ENCODE measurements at places on chromosomes 5 and 9.

DNA sequence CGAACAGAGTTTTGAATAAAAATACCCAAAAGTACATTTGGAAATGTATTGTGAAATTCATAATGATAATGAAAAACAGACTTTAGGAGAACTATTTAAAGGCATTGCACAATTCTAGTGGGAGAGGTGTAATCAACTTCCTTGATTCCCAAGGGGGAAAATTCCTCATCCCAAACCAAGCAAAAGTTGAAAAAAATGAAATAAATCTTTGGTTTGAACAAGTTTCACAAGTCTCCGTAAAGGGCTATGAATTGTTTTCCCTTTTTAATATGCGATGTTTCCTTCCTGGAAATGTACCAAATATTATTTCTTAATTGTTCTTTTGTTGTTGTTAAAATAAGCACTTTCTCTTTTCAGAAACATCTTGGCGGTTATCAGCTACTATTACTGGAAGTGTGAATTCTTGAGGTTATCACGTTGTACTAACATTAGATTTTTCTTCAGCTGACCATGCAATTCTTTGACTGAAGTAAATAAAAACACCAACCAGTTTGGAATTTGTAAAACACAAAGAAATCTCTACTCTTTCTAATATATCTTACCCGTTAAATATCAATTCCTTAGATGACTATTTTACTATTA, 59.3 kb downstream of the SVEP1 start:
- DNase-seq: no peak

DNA sequence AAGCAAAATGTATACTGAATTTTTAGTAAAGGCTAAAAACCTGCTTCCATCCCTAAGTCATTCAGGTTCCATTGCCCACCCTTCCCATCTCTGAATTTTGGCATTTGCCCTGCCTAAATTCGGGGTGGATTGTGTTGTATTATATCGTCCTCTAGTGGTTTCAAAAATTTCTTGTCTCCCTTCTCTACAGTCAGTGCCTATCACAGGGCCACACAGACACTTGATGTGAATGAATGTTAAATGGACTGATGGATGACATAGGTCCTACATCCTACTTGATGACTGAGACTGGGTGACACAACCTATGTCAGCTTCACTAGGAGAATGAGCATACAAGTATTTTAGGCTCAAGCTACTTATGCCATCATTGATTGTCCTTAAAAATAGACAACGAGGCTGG, 45.6 kb upstream of the SLC30A5 start:
- no peak for DNase-seq

GRCh38 chr9:92206488-92206887, 87.0 kb downstream of the IARS1 start:
- peak; percentile 11 for DNase-seq

- DNase-seq: no peak
These were observed 117.8 kb upstream of the MINAR2 start for GRCh38 chr5:129630101-129630500.

- DNase-seq: no peak
These were observed 10.8 kb upstream of the TTC39B start for GRCh38 chr9:15317836-15318235.

GRCh38 chr5:53200306-53200705, 90.7 kb upstream of the MOCS2 start:
- peak; percentile 37 for DNase-seq

- peak; percentile 23 for DNase-seq
These were observed 153.6 kb upstream of the ELL2 start for GRCh38 chr5:96115147-96115807.

DNA sequence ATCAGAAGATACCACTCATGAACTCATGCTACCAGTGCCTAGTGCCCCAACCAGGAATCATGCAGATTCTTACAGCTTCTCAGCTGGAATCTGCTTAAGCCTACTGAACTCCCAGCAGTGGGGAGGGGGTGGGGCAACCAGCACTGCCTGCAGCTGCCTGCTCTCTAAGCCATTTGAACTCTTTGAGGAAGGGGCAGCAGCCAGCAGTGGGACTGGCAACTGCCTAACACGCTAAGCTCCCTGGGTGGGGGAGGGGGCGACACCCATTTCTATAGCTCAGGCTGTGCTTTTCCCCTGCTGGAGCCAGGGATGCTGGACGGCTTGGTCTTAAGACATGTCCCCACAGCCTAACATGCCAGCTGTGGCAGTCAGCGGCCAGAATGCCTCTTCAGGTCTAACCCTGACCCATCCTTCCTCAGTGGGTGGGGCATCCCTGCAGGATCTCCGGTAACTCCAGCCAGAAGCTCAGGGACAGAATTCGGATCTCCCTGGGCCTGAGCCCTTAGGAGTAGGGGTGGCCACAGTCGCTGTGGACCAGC, 889.7 kb downstream of the CDH9 start:
- no peak for DNase-seq

DNA sequence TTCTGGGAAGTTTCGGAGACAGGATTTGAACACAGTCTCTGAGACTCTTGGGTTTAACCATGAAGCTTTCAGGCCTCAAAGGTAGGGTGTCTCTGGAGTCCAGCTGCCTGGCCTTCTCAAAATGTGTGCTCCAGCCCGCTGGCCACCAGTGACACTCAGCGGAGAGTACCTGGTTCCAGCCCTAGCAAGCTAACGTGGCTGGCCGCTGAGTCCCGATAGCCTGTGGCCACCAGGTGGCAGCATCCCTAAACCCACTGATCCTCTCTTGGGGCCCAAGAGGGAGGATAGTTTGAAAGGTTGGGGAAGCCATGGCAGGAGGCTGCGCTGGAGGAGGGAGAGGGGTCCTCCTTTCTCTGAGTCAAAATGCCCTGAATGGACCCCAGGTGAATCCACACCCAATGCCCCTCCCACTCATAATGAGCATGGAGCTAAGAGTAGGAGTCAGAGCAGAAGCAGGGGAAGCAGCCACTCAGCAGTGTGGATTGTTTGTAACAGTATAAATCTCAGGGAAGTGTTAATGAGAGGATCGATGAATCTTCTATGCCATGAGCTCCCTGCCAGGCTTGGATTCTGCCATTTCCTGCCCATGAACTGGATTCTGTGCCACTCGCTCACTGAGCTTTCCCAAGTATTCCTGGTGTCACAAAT, 5.4 kb upstream of the TIFAB start:
- DNase-seq: peak; percentile 79

GRCh38 chr5:174777583-174777982, 53.2 kb downstream of the MSX2 start:
- no peak for DNase-seq

DNA sequence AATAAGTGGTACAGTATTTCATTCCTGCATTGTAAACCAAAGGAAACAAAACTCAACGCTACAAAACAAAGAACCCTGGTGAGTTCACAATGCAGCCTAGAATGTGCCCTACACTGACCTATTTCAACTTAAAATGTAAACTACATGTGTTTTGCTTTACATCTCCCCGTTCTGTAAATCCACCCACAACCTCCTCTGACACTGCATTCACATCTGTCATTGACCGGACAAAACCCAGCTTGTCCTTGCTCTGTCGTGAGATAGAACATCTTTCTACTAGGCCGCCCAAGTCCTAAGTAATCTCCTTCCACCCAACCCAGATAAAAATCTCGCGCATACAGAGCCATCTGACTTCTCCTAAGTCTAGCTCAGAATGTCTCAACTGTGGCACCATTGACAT, 6.1 kb upstream of the VLDLR start:
- no peak for DNase-seq

DNA sequence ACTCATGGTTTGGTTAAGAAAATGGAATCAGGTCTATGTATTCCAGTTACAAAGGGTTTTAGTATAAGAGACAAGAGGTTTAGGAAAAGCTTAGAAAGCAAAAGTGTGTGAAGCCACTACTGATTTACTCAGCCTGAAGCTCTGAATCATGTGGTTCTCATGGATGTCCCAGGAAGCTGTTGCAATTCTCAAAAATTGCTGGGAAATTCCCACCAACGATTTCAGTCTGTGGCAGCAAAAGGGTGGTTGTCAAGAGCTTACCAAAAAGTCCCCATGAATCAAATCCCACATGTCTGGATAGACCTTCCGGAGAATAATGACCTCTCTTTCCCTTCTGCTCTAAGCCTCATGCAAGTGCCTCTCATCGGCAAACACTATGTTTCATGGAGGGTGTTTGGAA, 929.9 kb downstream of the TLE4 start:
- no peak for DNase-seq

DNA sequence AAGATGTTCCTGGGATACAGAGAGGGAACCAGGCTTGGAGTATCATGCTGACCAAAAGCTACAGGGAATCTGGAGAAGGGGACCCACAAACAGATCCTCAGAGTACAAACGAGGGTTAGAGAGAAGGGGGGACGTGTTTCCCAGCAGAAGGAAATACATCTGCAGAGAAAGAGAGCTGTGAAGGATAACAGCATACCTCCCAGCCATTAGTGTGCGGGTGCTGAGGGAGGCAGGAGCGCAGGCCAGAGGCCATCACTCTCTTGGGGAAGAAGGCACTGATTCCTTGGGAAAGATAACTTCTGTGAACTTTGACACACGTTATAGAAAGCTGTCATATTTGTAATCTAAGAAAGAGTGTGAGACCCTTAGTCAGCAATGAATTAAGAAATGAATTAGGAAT, 96.9 kb downstream of the KCNN2 start:
- no peak for DNase-seq

DNA sequence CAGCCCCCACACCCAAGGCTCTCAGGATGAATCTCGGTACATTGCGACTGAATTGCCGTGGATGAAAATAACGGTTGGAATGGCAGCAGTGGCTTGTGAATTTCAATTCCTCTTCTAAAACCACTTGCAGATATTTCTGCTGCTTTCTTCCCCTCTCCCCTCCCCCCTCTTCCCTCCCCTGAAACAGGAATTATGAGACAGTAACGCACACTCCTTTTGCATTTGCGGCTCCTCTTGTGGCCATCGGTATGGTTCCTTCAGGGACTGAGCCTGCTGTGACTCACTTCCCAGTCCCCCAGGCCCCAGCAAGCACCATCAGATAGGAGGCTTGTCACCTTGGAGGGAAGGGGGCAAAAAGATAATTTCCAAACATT, 9.7 kb downstream of the DCANP1 start:
- DNase-seq: no peak

DNA sequence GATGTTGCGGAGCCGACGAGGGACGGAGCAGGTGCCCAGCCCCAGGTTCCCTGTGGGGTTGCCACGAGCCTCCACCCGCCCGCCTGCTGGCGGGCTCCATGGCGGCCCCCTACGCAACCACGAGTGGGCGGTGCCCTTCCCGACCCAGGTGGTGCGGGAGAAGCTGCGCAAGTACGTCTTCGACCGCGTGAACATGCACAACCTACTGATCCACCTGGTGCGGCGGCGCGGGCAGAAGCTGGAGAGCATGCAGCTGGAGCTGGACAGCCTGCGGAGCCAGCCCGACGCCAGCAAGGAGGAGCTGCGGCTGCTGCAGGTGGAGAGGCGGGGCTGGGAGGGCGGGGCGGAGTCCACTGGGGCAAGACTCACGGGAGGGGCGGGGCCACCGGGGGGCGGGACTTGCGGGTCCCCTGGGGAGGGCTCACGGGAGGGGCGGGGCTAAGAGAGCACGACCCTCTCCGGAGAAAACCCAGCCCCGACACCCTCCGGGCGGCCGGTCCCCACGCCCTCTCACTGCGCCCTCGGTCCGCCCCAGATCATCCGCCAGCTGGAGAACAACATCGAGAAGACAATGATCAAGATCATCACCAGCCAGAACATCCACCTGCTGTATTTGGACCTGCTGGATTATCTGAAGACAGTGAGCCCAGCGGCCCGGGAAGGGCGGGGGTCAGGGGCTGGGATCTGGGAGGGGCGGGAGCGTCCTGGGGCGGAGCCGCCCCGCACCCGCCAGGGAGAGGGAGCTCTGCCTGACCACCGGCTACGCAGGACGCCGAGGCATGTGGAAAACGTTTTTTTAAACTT, 3.9 kb downstream of the CCDC183 start:
- peak; percentile 58 for DNase-seq

DNA sequence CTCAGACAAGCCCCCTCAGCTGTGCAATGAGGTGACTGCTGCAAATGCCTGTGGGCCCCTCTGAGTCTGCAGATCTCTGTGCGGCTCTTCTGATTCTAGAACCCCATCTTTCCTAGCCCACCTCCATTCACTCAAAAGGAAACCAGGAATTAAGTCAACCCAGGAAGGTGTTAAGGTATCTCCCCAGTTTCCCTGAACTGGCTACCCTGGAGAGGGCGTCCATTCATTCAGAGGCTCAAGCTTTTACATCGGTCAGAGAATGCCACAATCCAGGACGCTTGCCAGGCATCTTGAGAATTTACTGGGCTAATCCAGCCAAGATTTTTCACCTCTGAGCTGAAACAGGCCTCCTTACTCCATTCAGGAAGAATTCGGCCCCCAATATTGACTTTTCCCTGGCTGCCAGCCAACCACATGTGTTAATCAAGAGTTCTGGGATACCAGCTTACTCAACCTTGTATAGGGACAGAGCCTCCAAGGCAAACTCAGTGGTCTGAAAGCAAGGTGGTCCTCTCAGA, 889 bp upstream of the ADAMTS12 start:
- DNase-seq: no peak

- peak; percentile 7 for DNase-seq
These were observed 219.5 kb downstream of the KCTD16 start for GRCh38 chr5:144390133-144390532.

DNA sequence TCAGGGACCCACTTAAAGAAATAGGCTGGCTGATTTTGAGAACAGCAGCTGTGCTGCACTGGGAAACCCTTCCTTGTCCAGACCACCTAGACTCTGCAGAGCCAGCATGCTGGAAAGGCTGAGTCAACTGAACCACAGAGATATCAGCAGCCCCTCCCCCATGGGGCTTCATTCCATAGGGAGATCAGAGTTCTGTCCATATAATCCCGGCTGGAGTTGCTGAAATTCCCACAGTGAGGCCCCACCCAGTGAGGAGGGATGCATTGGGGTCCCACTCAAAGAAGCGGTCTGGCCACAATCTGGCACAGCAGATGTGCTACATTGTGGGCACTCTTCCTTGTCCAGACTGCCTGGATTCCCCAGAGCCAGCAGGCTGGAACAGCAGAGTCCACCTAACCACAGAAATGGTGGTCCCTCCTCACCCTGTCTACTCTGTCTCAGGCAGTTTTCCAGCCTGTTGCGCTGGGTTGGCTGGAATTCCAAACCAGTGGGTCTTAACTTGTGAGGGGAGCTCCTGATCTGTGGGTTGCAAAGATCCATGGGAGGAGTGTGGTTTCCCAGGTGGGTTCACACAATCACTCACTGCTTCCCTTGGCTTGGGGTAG, 127.1 kb downstream of the RNF180 start:
- DNase-seq: no peak

GRCh38 chr5:93756372-93756771, 15.0 kb upstream of the POU5F2 start:
- no peak for DNase-seq

DNA sequence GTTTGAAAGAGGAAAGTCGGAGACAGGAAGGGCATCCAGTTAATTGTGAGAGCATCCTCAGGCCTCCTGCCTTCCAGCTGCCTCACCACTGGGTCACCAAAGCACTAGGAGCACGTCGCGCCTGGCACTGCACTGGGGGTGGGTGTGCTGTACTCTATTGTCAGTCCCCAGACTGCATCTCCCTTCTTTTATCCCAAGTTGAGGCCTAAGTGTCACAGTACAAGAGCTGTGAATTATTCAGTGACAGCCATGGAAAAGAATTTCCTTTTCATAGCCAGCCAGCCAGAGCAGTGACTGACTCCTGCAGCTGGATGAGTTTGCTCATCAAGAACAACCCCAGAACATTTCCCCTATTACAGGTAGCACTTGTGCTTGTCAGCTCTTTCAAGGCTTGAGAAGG, 16.3 kb downstream of the CLTA start:
- DNase-seq: peak; percentile 43
